Breast epithelium (tissue), 4 donors: ENCODE measurements at places on chromosomes 2 and 18.

DNA sequence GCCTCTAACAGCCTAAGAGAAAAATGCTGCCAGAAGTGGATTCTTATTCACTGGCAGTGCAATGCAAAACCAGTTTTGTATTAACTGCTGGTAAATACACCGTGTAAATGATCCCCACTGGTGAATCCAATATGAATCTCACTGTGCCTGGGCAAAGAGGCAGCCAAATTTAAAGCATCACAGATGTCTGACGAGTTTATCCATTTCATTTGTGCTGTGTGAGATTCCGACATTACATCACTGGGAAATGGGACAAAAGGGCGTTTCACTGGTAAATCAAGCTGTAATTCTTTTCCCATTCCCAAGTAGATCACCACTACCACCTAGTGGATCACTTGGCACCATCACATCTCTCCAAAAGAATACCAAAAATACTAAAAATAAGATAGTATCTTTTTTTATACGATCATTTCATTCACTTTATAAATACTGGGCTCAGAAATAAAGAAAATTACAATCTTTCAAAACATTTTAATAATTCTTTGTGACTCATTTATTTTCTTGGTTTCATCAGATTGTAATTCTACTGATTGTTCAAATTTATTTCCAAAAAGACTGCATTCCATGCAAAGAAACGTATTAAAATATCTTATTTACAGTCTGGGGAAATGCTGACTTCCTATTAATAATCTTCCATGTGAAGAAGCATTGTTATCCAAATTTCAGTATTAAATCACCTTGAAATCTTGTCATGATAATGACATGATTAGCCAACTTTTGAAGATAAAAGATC is 125.6 kb downstream of the GRB14 start:
- no peak overlapping the region for H3K4me3 ChIP-seq
- DNase-seq = no peak
- H3K36me3 ChIP-seq = no peaks in the 10 kb centered on the region
- no peaks in the 10 kb centered on the region for H3K4me1 ChIP-seq
- no peak overlapping the region for H3K27ac ChIP-seq

DNA sequence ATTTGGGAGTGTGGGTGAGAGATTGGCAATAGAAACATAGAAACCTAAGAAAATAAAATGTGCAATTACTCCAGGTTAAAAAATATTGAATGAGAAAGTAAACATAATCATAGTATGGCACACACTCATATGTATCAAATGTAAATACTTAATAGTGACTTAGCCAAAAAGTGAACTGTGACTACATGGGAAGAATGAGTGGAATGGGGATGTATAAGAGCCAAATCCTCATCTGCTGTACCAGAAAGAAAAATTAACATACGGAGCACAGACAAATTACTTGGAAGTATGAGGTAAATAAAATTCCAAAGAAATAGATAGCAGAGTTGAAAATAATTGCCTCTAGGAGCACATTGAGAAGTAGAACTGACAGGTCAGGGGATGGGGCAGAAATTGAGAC is 4.0 kb downstream of the FLACC1 start:
- no peaks in the 10 kb centered on the region for H3K36me3 ChIP-seq
- H3K27ac ChIP-seq = no peak overlapping the region
- DNase-seq = no peak
- no peak overlapping the region for H3K4me3 ChIP-seq
- no peaks in the 10 kb centered on the region for H3K27me3 ChIP-seq
- H3K4me1 ChIP-seq = no peaks in the 10 kb centered on the region

DNA sequence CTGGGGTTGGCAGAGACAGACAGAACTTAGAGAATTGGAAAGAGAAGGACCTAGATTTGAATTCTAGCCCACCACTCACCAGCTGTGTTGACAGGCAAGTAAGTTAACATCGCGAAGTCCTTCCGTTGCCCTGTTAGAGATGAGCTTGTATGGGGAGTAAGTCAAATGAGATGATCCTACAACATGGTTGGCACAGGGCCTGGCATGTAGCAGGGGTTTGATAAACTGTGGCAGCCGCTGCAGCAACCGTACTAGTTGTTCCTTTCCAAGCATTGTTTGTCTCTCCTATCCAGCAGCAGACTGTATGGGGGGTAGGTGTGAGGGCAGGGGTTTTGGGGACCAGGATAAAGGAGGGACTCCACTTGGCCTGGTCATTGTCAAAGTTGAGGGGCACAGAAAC is 16.0 kb downstream of the TET3 start:
- H3K4me3 ChIP-seq = no peak overlapping the region
- peaks cover 16% of the 10 kb centered on the region for H3K4me1 ChIP-seq
- H3K27me3 ChIP-seq = no peaks in the 10 kb centered on the region

- no peak overlapping the region for H3K27ac ChIP-seq
- H3K4me1 ChIP-seq = no peaks in the 10 kb centered on the region
- H3K27me3 ChIP-seq = no peaks in the 10 kb centered on the region
- H3K4me3 ChIP-seq = no peak overlapping the region
Observed at GRCh38 chr2:239025096-239025801, 177.4 kb downstream of the TWIST2 start.

- H3K4me3 ChIP-seq = peak overlapping the region; percentile 13
- no peaks in the 10 kb centered on the region for H3K27me3 ChIP-seq
- H3K4me1 ChIP-seq = peaks cover 15% of the 10 kb centered on the region
Observed at GRCh38 chr2:70083344-70084156, 3.7 kb upstream of the PCBP1 start.

- H3K4me3 ChIP-seq = no peak overlapping the region
- no peak for DNase-seq
- no peak overlapping the region for H3K27ac ChIP-seq
- H3K36me3 ChIP-seq = no peaks in the 10 kb centered on the region
Observed at GRCh38 chr2:70822843-70823242, 2.4 kb upstream of the CLEC4F start.

DNA sequence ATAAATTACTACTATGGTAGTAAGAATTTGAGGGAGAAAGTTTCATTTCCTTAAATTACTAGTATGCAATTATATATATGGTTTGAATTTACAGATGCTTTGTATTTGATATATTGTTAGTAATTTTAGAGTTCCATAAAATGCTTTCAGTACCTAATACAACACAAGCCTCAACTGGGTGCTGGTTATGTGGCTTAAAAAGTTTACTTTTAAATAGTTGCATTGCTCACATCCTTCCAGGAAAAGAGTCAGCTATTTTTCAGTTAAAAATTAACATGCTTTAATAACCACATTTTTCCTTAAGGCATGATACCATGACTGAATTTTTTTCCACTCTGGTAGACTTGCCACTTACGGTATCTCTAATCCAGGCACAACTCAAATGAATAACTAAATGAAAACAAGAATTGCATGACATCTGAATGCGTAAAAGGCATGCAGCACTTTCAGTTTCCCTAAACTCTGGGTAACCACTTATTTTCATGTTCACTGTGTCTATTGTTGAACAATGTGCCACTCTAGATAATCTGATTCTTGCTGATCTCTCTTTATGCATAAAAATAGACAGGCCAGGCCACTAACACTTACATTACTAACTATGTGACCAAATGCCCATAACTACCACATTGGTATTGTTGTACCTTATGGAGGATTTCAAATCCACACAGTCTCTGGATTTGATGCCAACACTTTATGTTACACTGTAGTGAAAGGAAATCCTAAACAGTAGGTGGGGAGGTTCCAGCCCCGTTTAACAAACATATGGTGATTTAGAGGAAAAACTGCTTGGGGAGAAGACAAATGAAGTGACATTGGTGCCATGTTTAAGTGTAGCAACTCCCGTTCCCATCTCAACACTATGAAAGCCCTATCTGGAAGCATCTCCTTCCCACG is 35.5 kb upstream of the SLC35F5 start:
- no peaks in the 10 kb centered on the region for H3K27me3 ChIP-seq
- no peaks in the 10 kb centered on the region for H3K36me3 ChIP-seq
- no peak overlapping the region for H3K27ac ChIP-seq
- H3K4me3 ChIP-seq = no peak overlapping the region

DNA sequence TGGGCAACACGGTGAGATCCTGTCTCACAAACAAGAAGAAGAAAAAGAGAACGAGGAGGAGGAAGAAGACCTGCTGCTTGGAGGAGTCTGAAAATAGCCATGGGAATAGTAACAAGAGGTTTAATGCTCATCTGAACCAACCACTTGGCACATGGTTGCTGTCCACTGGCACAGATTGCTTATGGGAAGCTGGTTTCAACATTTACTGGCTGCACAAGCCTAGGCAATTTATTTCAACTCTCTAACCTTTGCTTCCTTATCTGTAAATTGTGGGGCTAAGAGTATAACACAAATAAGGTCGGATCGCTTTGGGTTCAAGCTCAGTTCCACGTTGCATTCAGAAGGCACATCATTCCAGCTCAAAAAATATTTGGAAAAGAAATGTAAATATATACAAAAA is 14.2 kb upstream of the RHOB start:
- no peak for DNase-seq
- H3K27me3 ChIP-seq = no peaks in the 10 kb centered on the region
- no peak overlapping the region for H3K27ac ChIP-seq
- no peaks in the 10 kb centered on the region for H3K4me1 ChIP-seq
- no peaks in the 10 kb centered on the region for H3K36me3 ChIP-seq

- no peaks in the 10 kb centered on the region for H3K27me3 ChIP-seq
- H3K4me3 ChIP-seq = no peak overlapping the region
- no peaks in the 10 kb centered on the region for H3K36me3 ChIP-seq
- H3K27ac ChIP-seq = peak overlapping the region; percentile 84
- no peak for DNase-seq
- peaks cover 20% of the 10 kb centered on the region for H3K4me1 ChIP-seq
Observed at GRCh38 chr18:48230467-48231113, 178.6 kb downstream of the ZBTB7C start.

- no peak overlapping the region for H3K27ac ChIP-seq
- H3K36me3 ChIP-seq = peaks cover 3% of the 10 kb centered on the region
- DNase-seq = no peak
- no peaks in the 10 kb centered on the region for H3K4me1 ChIP-seq
Observed at GRCh38 chr2:42331569-42332284, 29.3 kb downstream of the COX7A2L start.

GRCh38 chr18:76522122-76522503 is 27.1 kb upstream of the ZNF516 start:
- no peak overlapping the region for H3K4me3 ChIP-seq
- no peak for DNase-seq
- H3K36me3 ChIP-seq = no peaks in the 10 kb centered on the region
- H3K27ac ChIP-seq = no peak overlapping the region

DNA sequence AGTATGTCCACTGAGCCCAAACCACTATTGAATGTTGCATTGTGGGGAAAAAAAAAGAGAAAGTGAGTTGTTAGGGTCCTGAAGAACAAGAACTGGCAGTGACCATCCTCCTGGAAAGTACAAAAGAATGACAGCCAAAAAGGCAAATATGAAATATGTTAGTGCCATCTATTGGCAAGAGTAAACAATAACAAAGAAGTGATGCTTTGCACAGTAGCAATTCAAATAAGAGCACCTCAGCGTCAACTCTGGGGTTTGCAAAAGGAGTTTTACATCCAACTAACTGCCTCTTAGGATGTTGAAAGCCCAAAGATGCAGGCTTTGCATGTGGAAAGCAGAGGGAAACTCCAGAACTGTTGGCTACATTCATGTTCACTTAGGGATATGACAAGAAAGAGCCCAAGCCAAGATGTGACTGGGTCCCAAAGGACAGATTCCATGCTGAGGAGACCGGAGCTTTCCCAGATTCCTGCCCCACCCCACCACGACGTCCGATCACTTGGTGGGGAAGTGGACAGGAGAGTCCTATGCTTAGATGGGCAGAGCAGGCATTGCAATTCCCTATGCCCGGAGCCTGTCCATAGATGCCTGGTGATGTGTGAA is 15.6 kb downstream of the TRABD2A start:
- H3K36me3 ChIP-seq = no peaks in the 10 kb centered on the region
- H3K4me1 ChIP-seq = peaks cover 5% of the 10 kb centered on the region
- H3K4me3 ChIP-seq = no peak overlapping the region
- peaks cover 2% of the 10 kb centered on the region for H3K27me3 ChIP-seq
- DNase-seq = no peak

- H3K27ac ChIP-seq = no peak overlapping the region
- H3K4me1 ChIP-seq = no peaks in the 10 kb centered on the region
- H3K36me3 ChIP-seq = no peaks in the 10 kb centered on the region
- H3K27me3 ChIP-seq = no peaks in the 10 kb centered on the region
Observed at GRCh38 chr2:175687465-175687864, 314.6 kb downstream of the LNPK start.

DNA sequence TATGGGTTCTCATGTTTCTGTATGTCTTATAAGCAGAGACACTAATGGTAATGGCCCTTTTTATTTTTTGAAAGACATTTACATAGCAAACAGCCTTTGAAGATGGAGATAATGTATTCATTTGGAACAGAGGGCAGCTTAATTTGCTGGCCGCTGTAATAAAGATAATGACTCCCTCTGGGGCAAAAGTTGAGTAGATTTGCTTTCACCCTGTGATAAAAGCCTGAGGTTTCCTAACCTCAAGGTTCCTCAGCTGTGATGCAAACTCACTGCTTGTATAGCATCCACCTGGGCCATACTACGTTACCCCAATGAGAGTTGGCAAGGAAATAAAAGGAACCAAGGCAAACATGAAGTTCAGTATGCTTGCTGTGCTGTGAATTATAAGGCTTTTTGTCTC is 54.8 kb downstream of the TEX51 start:
- H3K27me3 ChIP-seq = no peaks in the 10 kb centered on the region
- DNase-seq = no peak
- no peak overlapping the region for H3K27ac ChIP-seq

- H3K36me3 ChIP-seq = no peaks in the 10 kb centered on the region
- no peak for DNase-seq
- H3K27me3 ChIP-seq = no peaks in the 10 kb centered on the region
- H3K27ac ChIP-seq = no peak overlapping the region
- no peak overlapping the region for H3K4me3 ChIP-seq
- H3K4me1 ChIP-seq = no peaks in the 10 kb centered on the region
Observed at GRCh38 chr2:74745766-74746165, 88.2 kb upstream of the HK2 start.

- no peak overlapping the region for H3K27ac ChIP-seq
- no peaks in the 10 kb centered on the region for H3K4me1 ChIP-seq
- DNase-seq = no peak
- no peak overlapping the region for H3K4me3 ChIP-seq
Observed at GRCh38 chr2:4862031-4862430, 830.2 kb upstream of the SOX11 start.

DNA sequence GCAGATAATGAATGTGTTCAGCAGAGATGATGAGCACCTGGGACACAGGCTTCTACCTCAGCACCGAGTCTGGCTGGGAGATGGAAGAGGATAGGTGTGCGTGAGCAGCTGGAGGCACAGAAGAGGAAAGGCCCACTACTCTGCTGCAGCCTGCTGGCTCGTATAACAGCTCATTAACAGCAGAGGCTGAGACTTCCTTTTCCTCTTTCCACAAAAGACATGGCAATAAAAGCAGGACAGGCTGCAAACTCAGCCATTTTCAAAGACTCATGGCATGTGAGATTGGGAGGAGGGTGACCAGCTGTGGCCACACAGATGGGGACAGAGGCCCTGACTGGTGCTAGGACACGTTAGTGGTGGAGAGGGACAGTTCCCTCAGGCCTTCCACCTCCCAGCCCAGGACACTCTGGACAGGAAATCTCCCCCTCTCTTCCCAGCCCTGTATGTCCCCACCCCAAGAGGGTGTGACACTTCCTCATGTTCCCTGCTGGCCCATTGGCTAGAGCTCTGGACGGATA is 60.3 kb downstream of the CACNB4 start:
- no peak overlapping the region for H3K27ac ChIP-seq
- no peaks in the 10 kb centered on the region for H3K36me3 ChIP-seq
- DNase-seq = no peak
- no peaks in the 10 kb centered on the region for H3K27me3 ChIP-seq
- no peak overlapping the region for H3K4me3 ChIP-seq
